Uterus (tissue), 4 donors: ENCODE measurements at places on chromosomes 1 and 21. TPM values are rescaled to one million over a fixed set of nuclear protein-coding genes. Genes with fewer than 3 reads are reported as not detected.

DNA sequence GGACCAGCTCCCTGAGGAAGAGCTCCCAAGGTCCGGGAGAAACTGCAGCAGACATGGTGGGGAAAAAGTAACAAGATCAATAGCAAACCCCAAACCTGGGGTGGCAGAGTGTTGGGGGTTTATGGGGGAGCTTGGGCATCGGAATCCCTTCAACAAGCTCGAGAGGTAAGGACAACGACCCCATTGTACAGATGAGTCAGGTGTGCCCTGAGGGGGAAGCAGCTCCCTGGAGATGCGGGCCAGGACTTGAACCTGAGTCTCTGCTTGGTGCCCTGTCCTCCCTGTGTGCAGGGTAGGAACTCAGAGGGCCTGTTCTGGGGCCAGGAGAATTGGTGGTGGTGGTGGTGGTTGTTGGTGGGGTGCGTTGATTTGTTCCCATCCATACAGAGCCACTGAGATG is 125.4 kb downstream of the PTPRU start:
- no peak for DNase-seq

GRCh38 chr1:59422921-59423575 is 126.2 kb downstream of the FGGY start:
- DNase-seq = peak; percentile 54

DNA sequence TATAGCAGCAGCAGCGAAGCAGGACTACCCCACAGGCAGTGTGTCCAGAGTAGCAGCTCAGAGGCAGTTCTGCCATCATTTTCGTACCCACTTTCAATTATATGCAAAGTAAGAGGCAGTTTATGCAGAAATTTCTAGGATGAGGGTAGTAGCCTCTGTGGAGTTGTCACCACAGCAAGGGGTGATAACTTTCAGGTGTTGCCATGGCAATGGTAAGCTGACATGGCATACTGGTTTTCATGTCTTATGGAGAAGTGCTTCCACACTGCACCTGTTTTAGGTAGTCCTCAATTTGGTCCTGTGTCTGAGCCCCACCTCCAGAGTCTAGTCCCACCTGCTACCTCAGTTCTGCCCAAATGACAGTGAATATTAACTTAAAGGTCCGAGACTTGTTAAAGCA is 133.3 kb upstream of the SYT6 start:
- no peak for DNase-seq

GRCh38 chr1:201359031-201359872 is 18.2 kb downstream of the TNNT2 start:
- DNase-seq = no peak

DNA sequence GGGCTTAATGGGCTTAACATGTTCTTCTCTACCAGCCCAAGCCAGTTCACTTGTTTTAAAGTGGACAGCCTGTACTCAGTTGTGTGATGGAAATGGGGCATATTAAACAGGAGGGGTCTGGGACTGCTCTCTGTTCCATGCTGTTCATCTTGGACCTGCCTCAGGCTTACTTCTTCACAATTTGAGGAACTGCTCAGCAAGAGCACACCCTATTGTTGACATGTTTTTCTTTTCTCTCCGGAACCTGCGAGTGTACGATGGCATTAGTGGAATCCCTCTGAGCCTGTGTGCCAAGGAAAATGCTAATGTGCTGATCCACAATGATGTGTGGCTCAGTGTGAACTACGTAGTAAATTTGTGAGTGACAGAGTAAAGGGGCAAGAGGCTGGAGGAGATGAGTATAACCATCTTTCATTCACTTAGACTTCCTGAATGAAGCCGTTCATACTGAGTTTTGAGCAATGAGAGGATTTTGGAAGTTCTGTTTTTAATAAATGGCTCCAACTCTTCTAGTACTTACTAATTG is 6.9 kb downstream of the AHCYL1 start:
- no peak for DNase-seq

DNA sequence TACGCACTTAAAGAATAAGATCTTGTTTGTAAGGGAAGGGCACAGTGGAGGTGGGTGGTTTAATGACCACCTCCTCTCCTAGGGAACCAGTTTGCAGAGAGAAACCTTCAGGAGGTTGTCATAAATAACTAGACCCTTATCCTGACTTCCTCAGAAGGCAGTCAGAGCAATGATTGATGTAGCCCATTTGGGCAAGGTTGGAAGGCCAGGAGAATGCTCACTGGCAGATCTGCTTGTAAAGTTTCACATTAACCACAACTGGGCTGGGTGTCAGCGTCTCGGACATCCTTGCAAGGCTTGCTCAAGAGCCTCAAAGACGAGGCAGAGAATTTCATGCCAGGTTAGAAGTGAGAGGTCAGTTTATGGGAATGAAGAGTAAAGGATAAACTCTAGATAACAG is 87.6 kb upstream of the TRABD2B start:
- DNase-seq = no peak

DNA sequence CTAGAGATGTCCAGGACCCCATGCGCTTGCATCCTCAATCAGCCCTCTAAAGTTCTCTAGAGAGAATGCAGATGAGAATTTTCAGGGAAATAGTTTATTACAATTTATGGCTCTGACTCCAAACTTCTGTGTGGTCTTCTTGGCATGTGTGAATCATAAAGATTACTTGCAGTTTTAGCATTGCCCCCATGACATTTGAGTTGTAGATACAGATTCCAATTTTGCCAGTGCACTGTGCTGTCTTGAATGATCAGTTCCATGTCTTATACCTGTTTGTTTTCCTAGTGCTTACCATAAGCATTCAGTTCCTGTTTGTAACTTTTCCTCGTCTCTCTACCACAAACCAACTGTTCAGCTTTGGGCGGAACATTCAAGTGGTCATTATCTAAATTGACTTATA is 4.8 kb downstream of the KRTAP21-3 start:
- no peak for DNase-seq

GRCh38 chr1:50898773-50899172 is 61.3 kb downstream of the FAF1 start:
- DNase-seq = no peak

GRCh38 chr1:15501208-15502032 is 22.6 kb downstream of the CASP9 start:
- no peak for DNase-seq

- DNase-seq = no peak
These were observed 185.8 kb downstream of the CAMTA1 start for GRCh38 chr1:6971048-6971447.

DNA sequence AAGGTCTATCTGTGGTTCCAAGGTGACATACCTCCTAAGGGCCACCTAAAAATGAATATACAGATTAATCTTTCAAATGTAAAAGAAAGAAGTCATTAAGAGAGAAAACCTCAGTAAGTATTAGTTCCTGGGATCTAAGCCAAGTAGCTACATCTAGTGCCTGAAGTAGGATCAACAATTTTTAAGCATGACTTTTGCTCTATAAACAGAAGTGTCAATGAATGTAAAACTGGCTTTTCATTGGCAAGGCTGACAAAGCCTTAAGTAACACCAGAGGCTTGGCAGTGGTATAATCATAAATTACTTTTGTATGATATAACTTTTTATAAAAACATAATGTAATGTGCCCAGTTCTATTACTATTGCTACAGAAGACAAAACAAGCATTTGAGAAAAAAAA is 12.2 kb upstream of the ACADM start:
- no peak for DNase-seq

The C1orf216 gene
- 20.0 TPM for total RNA-seq

The C1QTNF12 gene
- not detected for total RNA-seq

The SPATA17 gene
- total RNA-seq = 2.4 TPM

The HSD11B1 gene
- 2.4 TPM for total RNA-seq

The KCNJ9 gene
- total RNA-seq = not detected
